Fibroblast of pulmonary artery (primary cell): ENCODE measurements at places on chromosomes 4 and X.

DNA sequence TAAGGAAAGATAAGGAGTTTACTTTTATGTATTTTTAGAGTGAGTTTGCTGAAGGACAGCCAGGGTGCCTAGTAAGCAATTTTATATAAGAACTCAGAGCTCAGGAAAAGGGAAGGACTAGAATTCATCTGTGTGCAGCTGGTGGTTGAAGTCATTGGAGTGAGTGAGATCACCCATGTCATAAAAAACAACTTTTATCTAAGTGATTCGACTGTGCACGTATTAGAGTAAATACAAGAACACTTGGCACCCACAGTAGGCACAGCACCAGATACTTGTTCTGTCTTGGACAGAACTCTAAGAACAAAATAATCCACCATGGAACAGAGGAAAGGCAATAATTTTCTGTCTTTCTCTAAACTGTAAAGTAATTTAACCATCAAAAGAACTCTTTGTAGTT lies 31.6 kb downstream of the SYNPO2 start:
- peak; percentile 69 for DNase-seq

GRCh38 chr4:5125321-5125720 lies 74.0 kb downstream of the STK32B start:
- DNase-seq, result no peak

DNA sequence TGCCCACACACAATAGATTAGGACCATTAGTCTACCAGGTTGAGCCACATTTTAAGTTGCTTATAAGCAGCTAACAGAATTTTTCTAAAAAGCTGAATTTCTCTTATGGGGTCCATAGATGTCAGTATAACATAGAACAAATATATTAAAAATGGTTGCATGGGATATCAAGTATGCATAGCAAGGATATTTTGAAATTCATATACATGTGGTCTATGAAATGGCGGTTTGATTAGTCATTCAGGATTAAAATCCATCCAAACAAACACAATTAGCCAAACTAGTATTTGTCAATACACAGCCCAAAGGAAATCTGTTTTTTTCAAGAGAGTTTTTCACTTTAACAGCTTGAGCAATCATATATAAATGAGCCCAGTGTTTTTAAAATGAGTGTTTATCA lies 33.5 kb upstream of the AMOT start:
- DNase-seq, result peak; percentile 11

- no peak for DNase-seq
Measured at GRCh38 chrX:34218063-34218462, 85.9 kb upstream of the FAM47A start.

GRCh38 chr4:185793716-185794115 lies 18.3 kb downstream of the SORBS2 start:
- DNase-seq, result no peak

DNA sequence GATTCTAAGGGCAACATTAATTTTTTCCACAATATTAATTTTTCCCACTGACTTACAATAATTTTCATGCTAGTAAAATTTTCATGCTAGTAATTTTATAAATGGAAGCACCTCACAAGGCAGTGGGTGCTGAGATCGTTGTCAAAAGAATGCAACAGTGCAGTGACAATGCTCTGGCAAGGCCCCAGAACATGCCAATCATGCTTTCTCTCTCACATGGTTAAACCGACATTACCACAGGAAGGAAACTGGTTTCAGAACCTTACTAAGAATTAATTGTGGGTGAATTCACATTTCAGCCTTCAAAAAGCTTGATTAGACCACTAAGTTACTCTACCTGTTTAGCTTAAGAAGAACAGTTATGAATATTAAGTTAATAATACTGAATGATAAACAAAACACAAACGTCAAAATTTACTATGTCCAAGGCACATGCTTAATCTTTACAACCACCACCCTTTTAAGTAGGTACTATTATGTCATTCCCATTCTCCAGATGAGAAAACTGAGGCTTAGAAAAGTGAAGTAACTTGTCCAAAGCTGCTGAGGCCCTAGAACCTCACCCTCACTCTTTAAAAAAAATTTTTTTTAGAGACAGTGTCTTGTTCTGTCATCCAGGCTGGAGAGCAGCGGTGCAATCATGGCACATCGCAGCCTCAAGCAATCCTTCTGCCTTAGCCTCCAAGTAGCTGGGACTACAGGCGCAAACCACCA lies 10.0 kb upstream of the OPHN1 start:
- DNase-seq, result peak; percentile 45

- DNase-seq, result peak; percentile 78
Measured at GRCh38 chrX:103254921-103255493, at the start of gene TCEAL8. TSS of gene TCEAL8 (minus strand) at chrX:103255155. CDS start at chrX:103253979, 1,176 bp downstream.
